ENCODE measurements at places on chromosomes 3 and 15.

DNA sequence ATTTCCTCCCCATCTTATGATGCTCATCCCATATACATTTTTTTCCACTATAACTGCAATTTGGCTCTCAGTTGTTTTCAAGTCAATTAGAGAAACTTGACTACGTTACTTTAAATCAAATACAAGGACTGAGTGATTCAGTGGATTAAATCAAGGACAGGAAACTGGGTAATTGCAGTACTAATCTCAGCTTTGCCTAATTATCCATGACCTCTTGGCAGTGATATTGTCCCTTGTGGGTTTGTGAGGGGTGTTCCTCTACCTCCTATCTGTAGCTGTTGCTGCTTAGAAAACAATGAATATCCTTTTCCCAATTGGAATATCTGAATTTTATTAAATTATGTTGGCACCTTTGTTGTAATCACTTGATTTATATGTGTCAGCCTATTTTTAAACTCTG, 79.4 kb downstream of the ZPLD1 start:
- no peak for DNase-seq

GRCh38 chr3:179093807-179094206, 22.2 kb upstream of the ZMAT3 start:
- DNase-seq = no peak

- no peak for DNase-seq
These were observed 100.8 kb upstream of the CHMP2B start for GRCh38 chr3:87126321-87126720.

DNA sequence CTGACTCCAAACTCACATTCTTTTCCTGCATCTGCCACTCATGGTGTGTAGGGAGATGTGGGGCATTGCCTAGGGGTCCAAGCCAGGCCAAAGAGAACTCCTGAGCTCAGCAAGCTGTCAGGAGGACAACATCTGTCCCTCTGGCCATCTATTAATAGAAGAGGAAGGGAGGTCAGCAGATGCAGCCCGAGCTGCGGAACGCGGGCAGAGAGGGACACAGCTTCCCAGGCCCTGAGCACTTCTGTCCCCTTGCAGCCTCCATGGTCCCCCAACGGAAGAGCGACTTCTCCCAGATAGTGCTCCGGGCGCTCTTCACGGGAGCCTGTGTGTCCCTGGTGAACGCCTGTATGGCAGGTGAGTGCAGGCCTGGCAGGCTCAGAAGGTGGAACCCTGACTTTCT, 37.3 kb upstream of the PDE8A start:
- no peak for DNase-seq

- no peak for DNase-seq
These were observed 170.4 kb downstream of the FHIT start for GRCh38 chr3:61080737-61081445.

DNA sequence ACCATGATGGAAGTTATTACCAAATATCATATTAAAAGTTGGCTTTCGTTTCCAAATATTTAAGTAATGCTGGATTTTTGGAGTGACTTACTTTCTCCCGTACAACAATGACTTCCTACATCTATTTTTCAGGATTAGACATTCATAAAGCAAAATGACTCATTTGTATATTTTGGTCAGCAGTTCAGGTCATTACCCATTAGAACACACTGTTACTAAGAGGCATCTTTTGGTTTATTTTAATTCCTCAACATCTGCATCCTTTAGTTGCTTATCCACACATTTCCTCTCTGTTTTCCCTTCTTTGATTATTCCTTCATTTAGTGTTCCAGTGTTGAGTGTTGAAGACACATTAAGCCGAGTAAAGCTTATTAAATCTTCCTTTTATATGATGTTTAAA, 348.2 kb downstream of the NAALADL2 start:
- no peak for DNase-seq

GRCh38 chr15:47404877-47405276, 312.4 kb upstream of the SEMA6D start:
- DNase-seq = no peak

DNA sequence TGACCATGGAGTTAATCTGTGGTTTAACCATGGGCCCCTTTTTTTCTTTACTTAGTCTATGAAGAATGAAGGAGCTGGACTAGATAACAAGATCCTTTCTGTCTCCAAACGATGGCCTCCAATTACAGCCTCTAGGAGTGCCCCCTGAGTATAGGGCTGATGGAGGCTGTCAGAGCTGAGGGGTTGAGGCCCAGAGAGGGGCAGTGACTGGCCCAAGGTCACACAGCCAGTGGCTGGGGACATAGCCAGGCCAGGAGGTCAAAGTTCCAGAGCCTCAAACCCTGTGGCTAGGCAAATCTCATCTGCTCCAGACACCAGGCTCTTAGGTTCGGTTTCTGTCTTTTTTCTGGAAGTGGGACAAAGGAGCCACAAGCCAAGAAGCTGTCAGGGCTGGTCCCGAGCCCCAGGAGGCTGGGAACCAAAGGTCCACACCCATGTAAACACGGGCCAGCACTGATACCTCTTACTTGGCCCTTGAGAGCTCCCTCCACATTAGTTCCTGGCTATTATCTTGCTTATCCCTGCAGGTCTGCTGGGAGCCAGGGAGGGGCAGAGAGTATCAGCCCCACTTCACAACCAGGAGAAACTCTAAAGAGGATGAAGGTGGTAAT, 10.3 kb downstream of the RHOV start:
- no peak for DNase-seq

- no peak for DNase-seq
These were observed 121.4 kb upstream of the MEIS2 start for GRCh38 chr15:37221671-37222145.

GRCh38 chr15:65862682-65863081, 6.6 kb upstream of the RAB11A start:
- no peak for DNase-seq

DNA sequence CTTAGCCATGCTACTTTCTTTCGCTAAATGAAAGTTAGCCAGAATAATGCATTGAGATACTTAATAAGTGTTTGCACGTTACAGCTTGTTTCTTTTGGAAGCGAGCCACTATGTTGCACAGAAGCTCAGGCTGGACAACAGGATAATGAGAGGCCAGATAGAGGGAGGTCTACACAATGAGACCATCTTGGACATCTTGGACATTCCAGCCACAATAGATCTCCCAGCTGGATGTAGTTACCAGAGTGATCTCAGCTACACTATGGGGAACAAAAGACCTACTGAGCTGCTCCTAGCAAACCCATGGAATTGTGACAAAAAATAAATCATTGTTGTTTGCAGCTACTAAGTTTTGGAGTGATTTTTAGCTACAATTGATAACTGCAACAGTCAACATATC, 540.1 kb upstream of the SEMA6D start:
- DNase-seq = no peak

DNA sequence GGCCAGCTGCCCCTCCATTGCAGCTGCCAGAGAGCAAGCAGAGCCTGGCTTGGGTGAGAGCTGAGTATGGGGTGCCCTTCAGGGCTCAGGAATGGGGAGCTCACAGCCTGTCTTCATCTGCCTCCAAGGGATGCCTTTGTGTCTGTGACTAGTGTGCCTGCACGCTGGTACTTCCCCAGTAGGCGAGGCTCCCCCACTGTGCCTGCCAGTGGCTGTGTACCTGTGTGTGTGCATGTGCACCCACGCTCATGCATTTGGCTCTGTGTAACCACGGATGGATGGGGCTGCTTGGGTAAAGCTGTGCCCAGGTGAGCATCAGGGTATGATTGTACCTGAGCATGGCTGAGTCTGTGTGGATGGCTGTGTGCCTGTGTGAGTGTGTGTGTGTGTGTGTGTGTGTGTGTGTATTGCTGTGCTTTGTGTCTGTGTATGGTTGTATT, 2.3 kb upstream of the GRM2 start:
- no peak for DNase-seq

- DNase-seq = peak; percentile 14
These were observed 393 bp downstream of the ERICH6 start for GRCh38 chr3:150703299-150703755.

DNA sequence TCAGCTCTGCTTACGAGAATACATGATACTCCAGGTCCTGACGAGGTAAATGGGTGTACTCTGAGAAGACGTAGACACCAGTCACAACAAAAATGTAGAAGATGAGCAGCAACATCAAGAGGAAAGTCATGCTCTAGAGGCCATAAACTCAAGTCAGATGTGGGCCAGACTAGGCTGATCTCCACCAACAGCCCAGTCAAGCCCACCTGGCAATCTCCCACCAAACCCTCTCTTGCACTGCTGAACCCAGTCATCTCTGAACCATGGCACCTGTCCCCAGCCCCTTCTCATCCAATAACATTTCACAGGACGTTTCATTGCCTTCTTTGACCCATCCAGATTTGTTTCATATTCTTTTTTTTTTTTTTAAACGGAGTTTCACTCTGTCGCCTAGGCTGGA, 10.8 kb upstream of the PDIA3 start:
- no peak for DNase-seq
